ENCODE measurements at places on chromosomes 11 and 22.

- DNase-seq = no peak
Measured at GRCh38 chr22:49948958-49949913, 11.3 kb upstream of the PIM3 start.

DNA sequence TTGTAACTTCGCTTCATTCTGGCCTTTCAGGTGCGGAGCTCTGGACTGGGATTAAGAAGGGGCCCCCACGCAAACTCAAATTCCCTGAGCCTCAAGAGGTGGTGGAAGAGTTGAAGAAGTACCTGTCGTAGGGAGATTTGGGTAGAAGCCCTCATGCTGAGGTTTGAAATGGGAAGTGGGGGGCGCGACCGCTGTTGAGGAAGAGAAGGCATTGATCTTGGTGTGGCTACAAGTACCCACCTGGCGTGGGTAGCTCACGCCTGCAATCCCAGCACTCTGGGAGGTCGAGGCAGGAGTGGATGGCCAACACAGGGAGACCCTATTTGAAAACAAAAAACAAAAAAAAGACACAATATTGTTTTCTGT lies 779 bp downstream of the SELENOH start:
- no peak for DNase-seq

GRCh38 chr11:84909740-84910139 lies 717.4 kb downstream of the DLG2 start:
- peak; percentile 24 for DNase-seq

GRCh38 chr11:45400591-45400990 lies 114.5 kb upstream of the SYT13 start:
- no peak for DNase-seq

- no peak for DNase-seq
Measured at GRCh38 chr11:67419325-67420049, 4.0 kb downstream of the CARNS1 start.

- DNase-seq = no peak
Measured at GRCh38 chr11:127651888-127652221, 651.3 kb upstream of the KIRREL3 start.
